Caco-2 (cell line): ENCODE measurements at places on chromosomes 13 and 19.

DNA sequence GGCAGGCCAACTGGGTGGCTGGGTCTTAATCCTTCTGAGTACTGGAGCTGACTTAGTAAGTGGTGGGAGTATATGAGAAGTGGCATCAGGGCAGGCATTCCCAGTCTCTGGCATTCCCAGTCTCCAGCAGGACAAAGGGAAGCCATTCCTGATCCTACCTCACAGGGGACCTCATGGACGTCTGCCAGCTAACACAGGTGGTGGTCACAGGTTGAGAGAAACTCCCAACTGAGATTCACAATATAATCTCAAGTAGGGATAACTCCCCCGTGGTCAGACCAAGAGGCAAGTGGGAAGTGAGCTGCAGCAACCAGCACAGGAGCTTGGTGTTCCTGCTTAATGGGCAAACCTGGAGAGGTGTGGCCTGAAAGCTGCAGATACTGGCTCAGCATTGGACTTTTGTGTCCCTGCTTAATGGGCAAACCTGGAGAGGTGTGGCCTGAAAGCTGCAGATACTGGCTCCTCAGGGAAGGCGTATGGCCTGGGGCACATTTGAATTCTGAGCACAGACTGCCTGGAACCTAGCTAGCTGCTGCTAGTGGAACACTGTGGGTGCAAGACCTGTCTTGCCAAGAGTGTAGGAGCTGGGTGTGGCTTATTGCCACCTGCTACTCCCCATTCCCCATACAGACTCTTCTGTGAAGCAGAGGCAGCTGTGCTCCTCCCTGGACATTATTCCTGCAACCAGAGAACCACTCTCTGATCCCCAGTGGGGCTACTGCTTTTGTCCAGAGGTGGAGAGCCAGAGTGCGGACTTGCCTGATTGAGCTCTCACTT is 25.9 kb upstream of the OR10H2 start:
- DNase-seq, result no peak

- DNase-seq, result no peak
These were observed 119.2 kb downstream of the FRY start for GRCh38 chr13:32150794-32151193.

GRCh38 chr13:101751488-101751887 is 299.0 kb downstream of the ITGBL1 start:
- no peak for DNase-seq

DNA sequence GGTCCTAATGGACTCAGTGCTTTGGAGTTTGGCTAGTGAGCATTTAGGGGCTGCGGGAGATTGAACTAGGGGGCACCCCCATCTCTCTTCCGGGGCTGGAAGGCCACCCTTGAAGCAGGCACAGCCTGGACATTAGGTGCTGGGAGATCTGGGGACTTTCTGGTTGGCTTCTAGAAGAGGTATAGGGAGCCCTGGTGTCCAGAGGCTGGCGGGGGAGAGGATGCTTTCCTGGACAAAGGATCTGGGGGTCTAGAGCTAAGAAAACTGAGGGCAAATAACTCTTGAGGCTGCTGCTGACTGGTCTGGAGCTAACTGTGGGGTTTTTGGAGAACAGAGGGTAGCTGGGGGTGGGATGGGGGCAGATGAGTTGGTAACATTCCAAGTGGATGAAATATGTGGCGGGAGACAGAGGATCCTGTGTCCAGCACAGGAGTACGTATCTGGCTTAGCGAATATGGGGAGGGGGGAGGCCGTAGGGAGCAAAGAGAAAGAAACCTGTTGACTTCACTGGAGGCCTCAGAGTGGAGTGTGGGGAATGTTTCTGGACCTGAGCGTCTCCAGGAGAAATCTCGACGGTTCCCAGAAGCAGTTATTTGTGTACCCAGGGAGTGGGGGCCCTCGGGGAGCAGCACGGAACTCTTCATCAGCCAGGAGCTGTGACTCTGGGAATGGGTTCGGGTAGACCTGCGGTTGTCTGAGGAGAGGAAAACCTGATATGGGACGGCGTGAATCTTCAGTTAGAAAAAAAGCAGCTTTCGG is 1.4 kb downstream of the HNRNPUL1 start:
- peak; percentile 36 for DNase-seq

- DNase-seq, result no peak
These were observed 72.9 kb downstream of the ARHGEF7 start for GRCh38 chr13:111187960-111188541.
